ENCODE measurements at places on chromosomes 12 and 14.

DNA sequence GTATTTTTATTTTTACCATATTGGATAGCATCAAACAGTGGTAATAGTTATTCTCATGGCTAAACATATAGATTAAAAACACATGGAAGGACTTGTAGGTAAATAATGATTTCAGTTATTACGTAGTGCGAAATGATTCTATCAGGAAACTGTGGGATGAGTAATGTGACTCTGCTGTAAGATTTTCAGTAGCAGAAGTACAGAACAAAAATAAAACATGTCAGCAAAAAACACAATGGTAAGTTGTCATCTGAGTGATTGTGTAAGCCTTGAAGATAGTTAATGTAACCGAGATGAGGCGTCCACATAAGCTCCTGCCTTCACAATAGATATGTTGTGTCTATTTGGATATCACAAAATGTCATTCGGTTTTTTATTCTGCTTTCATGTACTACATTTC is 99.8 kb downstream of the BORCS5 start:
- no peak for DNase-seq

DNA sequence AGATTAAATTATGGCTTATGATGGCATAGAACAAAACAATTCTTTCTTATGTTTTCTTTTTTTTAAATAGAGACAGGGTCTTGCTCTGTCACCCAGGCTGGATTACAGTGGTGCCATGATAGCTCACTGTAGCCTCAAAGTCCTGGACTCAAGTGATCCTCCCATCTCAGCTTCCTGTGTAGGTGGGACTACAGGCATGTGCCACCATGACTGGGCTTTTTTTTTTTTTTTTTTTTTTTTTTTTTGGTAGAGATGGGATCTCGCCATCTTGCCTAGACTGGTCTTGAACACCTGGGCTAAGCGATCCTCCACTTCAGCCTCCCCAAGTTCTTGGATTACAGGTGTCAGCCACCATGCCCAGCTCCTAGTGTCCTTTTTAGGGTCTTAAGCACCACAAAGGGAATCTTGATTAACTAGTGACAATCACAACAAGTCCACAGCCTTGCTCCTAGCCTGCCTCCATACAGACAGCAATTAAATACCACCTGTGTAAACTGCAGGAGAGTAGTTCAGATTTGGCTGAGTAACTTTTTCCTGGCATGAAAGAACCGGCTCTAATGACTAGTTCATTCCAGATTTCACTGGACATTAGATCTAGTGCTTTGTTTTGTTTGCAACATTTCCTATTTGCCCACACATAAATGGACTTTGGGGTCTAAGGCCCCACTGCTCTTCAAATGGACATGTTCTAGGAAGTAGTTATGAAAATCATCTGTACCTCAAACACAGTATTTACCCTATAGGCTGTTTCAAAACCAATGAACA is 61.6 kb downstream of the SH2B3 start:
- DNase-seq, result no peak

DNA sequence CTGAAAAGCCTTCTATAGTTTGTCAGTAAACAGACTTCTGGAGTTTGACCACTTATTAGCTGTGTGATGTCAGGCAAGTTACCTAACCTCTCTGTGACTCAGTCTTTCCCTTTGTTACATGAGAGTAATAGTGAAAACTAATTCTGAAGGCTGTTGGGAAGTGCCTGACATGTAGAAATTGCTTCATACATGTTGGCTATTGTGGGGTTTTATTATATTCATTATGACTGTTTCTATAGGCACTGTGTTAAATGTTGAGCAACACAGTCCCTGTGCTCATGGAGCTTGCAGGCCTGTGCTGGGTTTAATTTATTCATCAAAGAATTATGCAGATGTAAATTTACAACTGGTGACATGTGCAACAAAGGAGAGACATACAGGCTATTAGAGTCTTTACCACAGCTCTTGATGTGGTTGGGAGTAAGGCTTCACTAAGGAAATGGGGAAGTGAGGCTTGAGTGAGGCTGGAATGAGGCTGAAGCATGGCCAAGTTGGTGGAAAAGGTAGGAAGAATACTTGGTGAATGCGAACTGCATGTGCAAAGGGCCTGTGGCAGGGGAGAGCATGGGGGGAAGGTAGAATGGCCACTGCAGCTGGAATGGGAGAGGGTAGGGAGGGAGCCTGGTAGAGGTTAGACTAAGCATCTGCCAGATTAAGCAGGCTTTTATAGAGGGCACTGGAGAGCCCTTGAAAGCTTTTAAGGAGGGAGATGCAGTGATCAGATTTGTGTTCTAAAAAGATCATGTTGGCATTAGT is 236.4 kb upstream of the CRY1 start:
- no peak for DNase-seq

GRCh38 chr14:27077214-27077613 is 479.4 kb upstream of the NOVA1 start:
- DNase-seq, result no peak

- DNase-seq, result no peak
Observed at GRCh38 chr12:16112130-16112529, 165.4 kb downstream of the SLC15A5 start.

DNA sequence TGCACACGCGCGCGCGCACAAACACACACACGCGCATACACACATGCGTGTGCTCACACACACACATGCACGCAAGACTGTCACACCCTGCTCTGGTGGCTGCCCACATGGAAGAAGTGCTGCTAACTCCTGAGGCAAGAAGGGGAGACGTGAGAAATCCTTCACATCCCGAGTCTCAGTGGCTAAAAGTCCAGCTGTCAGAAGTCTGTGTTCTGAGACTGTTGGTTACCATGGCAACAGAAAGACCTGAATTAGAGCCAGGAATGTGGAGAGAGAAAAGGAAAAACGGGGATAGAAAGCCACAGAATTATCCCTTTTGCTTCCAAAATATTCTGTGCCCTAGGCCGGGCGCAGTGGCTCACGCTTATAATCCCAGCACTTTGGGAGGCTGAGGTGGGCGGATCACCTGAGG is 71.2 kb downstream of the PPFIBP1 start:
- DNase-seq, result no peak

DNA sequence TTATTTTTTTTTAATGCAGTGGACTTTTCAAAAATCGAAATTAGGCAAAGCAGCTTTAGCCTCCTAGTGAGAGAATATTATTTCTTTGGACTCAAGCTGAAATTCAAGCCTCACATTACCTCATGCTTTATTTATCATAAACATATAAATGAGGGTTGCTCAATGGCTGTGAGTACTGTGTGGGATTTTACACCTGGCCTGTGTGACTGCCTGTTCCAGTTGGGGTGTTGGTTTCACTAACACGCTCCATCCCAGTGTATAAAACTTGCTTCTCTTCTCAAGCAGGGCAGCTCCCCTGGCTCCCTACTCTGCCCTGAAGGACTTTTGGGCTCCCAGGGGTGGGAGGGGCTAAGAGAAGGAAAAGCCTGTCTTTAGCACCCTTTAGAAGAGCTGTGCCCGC is 15.0 kb downstream of the ANKLE2 start:
- no peak for DNase-seq

DNA sequence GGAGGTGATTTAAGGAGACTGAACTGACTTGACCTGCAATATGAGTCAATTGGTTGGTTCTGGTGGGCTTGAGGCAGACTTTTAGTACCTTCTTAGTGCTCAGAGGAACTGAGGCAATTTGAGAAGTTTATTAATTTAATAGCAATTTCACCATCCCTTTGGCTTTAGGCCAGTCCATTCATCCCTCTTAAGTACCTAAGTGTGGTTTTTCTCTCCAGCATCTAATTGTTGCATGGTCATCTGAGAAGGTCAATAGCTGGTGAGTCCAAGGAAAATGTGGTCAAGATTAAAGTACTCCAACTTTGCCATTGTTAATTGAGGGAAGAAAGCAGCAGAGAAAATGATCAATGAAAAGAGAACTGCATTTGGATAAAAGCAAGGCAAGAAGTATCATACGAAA is 115.4 kb upstream of the DYRK2 start:
- DNase-seq, result no peak

- no peak for DNase-seq
Observed at GRCh38 chr14:77474479-77475177, 16.7 kb downstream of the AHSA1 start.

DNA sequence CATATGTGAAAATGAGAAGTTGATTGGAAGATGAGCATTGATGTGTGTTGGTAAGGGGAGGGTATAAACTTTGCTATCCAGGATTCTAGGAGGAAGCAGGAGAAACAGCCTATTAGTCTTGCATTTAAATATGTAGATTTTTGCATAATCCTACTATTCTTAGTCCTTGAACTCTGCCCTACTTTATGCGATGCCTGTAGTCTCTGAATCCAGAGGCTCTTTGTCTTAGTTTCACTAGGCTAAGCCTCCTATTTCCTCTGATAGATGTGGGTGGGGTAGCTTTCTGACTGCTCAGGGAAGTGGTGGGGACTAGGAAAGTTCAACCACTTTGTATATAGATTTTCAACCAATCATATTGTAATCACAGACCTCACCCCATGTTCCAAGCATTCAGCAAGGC is 49.5 kb upstream of the KCNC2 start:
- no peak for DNase-seq

DNA sequence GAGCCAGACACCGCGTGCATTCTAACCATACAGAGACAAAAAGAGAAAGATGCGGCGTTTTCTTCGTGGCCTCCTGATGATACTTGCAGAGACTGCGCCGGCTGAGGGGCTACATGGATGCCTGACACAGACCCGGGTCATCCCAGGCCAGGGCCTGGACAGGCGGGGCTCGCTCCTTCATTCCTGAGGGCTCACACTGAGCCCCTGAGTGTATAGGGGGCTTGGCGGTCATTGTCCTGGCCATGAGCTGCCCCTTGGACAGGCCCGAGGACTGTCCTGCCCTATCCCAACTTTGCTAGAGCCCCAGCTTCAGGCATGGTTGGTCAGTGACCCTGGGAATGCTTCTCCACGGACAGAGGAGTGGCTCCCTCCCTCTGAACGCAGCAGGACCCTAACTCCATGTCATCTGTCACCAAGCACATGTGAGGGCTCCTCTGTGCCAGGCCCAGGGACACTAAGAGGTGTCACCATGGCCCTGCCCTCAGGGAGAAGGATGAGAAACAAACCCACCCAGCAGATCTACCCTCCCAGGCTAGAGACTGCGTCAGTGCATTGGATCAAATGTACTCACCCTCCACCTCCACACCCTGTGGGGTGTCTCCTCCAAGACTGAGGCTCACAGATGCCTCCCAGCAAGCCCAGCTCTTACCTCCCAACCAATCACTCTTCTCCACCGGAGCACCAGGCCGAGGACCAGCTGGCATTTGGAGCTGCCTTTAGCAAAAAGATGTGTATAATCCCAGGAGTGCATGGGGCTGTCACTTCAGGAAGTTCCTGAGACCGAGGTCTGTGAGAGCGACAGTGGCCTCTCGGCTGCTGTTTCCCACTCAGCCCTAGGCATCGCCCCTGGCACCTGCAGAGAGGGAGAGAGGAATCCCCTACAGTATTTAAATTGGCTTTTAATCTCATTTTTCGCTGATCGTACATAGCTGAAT is 102.7 kb downstream of the DICER1 start:
- DNase-seq, result no peak

DNA sequence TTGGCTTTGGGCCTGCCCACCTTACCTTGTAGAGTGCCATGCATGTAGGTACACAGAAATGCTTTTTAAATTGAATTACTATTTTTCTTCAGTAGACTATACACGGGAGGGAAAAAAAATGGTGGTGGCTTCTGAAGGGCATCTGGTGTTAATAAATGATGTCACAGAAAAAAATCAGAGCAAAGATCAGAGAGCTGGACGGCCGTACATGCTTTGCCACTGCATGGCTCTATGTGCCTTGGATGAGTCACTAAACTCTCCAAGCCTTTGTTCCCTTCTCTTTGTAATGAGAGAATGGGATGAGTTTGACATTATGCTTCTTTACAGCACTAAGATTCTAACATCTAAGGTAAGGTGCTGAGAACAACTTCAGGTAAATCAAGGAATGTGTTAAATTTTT is 376.4 kb upstream of the DDHD1 start:
- no peak for DNase-seq

GRCh38 chr14:53464376-53464775 is 311.3 kb upstream of the DDHD1 start:
- no peak for DNase-seq

GRCh38 chr14:60639674-60640073 is 9.6 kb downstream of the SIX1 start:
- no peak for DNase-seq

DNA sequence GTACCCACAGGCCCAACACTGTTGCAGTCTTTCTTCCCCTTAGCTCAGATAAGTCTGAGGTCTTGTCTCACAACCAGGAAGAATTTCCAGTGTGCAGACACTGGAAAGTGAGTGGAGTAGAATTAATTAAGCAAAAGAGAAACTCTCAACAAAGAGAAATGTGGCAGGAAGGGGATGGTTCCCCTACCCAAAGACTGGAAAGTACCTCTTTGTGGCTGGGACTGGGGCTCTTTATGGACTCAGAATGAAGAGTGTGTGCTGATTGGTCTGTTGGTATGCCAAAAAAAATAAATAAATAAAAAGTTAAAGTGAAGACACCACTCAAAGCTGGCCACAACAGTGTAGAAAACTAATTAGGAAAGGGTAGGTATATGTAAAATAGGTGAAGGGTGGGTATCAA is 26.4 kb downstream of the GLIPR1L1 start:
- no peak for DNase-seq

Data from stimulated activated naive CD8-positive, alpha-beta T cell treated with anti-CD3 and anti-CD28 coated beads, Interleukin-15, Interleukin-2, amounts not matched to agents 100 U/mL and 50 U/mL, for 24 hours (primary cell).